Upper lobe of right lung (tissue), 1 donor: ENCODE measurements at places on chromosomes 6 and 20.
A peak's percentile ranks its signal among the peaks of the same experiment; 100 is the strongest.

DNA sequence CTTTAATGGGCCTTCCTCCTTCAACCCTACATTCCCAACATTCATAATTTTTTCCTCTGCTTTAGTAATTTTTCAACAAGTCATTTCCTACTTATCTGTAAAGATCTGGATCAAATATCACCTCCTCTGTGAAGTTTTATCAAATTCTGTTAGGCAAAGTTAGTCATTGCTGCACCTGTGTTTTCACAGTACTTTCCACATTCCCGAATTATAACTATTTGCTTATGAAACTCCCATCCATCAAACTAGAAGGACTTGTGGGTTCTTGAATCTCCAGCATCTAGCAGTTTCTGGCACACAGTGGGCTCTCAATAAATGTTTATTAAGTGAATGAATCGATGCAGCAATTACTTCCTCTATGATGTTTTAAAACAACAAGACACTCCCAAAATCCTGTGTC lies 257.6 kb downstream of the HDGFL1 start:
- DNase-seq = no peak

DNA sequence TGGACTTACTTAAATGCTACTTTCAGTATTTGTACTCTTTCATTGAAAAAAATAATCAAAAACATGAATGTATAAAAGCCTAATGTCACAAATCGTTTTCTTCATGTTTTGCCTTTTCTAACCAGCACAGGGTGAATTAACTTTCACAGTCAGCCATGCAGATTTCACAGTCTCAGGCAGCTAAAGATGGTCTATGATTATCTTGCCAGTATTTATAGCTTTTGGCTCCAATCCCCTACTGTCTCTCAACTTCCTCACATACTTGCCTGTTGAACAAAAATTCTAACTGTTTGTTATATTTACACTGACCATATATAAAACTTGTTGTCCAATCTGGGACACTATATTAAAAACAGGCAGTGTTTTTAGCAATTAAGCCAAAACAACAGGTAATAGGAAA lies 358.2 kb downstream of the ARHGAP18 start:
- DNase-seq = no peak

DNA sequence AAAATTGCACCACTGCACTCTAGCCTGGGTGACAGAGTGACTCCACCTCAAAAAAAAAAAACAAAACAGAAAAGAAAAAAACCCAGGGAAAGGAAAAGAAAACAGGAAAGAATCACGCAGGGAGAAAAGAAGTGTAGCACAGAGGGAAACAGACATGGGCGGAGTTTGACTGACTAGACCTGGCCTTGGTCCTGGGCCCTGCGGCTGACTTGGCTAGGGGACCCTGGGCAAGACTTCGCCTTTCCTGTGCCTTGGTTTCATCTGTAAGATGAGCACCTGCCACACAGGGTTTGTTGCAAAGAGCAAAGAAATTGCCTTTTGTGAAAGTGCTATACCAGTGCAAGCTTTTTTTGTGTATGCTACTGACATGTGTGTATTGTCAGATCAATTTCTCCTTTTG lies 71.3 kb upstream of the KCNG1 start:
- DNase-seq = no peak

- no peak for DNase-seq
Observed at GRCh38 chr6:90326404-90327057, 29.9 kb upstream of the BACH2 start.

DNA sequence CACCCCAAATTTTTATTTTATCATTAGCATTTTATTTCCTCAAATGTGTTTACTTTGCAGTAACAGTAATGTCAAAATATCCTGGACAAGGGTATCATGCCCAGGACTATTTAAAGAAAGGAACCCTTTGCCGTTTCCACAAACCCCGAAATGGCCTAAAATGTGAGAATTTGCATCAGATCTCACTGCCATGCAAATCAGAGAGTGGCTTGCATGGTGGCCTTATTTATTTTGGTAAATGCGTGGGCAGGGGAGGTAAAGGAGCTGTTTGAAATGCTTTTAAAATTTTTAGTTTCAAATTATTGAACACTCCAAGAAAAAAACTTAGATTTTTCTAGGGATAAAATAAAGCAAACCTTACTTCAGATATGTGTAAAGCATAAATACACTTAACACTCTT lies 43.8 kb downstream of the ADAT2 start:
- DNase-seq = no peak

DNA sequence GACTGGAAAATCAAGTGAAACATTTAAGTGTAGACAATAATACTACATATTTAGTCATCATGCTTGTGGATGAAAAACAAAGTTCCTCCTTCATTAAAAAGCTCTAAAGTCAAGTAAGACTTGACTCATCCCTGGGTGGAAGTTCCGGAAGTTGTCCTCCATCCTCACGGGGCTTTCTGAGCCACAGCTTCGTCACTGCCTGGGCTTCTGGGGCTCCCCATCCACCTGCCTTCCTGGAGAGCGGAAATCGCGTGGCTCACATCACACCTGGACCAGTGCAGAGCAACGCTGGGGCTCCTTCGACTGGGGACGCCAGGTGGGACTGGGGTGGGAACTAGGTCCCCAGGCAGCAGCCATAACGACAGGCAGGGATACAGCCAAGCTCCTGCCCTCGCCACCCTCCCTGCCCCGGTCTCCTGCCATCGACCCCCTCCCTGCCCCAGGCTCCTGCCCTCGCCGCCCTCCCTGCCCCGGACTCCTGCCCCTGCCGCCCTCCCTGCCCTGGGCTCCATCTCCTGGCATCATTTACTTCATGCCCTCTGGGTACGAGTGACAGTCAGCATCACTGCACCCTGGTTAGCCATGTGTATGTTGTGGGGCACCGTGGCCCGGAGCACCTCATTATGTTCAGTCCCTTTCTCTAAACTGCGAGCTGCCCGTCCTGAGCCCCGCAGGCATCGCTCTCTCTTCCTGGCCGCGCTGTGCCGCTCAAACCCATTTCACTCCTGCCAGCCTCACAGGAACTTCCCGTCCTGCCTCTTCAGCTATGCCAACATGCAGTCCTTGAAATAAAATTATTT lies 12.9 kb downstream of the THBS2 start:
- DNase-seq = no peak

DNA sequence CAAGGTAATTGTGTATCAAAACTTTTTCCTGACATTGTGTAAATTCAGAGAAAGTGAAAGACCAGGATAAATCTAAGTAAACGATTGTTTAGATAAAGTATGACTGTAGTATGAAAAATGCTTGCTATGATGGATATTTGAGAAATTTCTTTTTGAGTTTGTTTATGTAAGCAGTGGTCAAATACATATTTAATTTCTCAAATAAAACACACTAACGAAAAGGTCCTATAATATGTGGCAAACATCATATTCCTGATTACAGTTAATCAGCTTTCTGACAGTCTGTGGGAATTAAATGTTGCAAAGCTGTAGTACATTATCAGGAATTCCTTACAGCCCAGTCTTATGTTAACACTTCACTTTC lies 636.9 kb downstream of the MMUT start:
- no peak for DNase-seq

GRCh38 chr20:48816282-48817205 lies 11.3 kb downstream of the PREX1 start:
- no peak for DNase-seq

GRCh38 chr6:158244373-158244772 lies 67.9 kb upstream of the TULP4 start:
- DNase-seq = no peak

DNA sequence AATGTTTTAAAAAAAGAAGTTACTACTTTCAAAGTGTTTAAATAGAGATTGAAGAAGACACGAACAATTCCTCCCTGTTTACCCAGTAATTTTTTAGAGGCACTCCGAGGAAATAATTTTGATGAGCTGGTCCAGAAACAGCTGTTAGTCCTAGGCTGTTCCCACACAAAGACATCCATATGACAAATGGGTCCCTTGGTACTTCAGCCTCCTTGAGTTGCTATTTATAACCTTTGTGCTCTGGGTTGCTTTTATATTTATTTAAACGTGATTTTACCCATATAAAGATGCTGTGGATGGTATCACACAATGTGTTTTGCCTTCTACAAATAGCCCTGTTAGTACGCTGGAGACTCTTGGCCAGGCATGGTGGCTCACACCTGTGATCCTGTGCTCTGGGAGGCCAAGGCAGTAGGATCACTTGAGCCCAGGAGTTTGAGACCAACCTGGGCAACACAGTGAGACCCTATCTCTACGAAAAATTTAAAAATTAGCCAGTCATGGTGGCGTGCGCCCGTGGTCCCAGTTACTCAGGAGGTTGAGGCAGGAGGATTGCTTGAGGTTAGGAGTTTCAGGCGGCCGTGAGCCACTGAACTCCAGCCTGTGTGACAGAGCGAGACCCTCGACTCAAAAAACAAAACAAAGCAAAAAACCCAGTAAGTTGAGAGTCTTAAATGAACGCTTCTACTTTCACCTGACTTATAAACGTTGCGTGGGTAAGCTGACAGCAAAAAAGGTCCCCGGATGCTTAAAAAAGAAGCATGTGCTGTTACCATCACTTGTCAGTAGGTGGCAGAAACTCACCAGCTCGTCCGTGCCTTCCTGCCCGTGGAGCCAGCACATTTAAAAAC lies 56.9 kb upstream of the ARMH2 start:
- DNase-seq = peak; percentile 66

- no peak for DNase-seq
Observed at GRCh38 chr20:45991616-45992015, 17.1 kb upstream of the MMP9 start.
